Lung (tissue), 17 donors: ENCODE measurements at places on chromosomes 2 and 18.

DNA sequence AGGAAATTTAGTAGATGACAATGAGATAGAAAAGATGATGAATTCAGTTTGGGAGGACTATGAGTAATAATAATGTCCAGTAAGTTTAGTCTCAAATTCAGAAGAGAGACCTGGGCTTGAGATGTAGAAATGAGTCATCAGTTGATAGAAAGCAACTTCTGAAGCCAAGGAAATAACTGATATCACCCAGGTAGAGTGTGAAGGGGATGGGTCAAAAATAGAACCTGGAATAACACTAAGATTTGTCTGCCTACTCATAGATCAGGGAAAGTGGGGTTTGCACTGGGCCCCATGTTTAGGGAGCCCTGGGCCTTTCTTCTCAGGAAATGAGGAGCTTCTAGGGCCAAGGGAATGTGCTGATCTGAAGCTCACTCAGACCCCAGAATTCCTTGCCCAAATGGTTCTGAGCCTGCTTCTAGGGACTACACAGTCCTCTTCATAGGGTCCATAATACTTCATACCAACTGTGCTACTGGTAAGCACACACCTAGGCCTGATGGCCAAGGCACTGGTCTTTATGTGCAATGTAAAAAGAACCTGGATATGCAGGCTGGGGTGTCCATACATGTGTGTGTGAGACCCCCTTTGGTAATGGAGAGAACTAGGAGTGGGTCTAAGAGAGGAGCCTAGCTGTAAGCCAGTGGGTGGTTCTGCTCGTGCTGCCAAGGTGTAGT, 141.2 kb downstream of the IKZF2 start:
- no peak for DNase-seq

GRCh38 chr2:102197389-102198137, 10.7 kb downstream of the IL1RL2 start:
- no peak for DNase-seq

DNA sequence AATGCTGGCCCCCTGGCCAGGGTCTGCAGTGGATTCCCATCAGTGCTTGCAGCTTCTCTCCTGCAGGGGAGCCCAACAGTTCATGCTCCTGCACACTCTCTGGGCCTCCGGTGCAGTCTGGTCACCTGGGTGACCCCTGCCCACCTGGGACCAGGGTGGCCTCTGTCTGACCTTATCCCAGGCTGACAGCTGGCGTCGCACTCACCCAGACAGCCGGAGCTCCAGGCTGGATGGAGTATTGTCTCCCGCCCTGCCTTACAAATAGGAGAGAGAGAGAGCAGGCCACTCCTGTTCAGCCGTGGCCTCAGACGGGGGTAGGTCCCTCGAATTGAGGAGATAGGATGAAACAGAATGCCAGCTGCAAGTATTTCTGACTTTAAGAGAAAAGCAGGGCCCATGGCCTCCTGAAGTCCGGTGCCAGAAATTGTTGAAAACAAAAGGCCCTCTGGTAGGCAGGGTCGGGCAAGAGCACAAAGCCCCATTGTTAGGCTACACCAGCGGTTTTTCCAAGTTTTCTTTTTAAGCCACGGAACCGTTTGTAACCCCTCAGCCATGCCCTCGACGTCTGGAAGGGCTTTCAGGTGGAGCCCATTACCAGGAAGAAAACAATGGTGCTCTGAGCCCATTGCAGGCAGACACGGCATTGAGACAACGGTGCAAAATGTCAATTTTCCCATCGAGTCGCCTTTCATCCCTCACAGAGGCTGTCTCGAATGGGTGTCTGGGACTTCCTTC, 258.4 kb downstream of the BCL11A start:
- peak; percentile 25 for DNase-seq

GRCh38 chr18:74378179-74378682, 62.6 kb downstream of the C18orf63 start:
- no peak for DNase-seq

DNA sequence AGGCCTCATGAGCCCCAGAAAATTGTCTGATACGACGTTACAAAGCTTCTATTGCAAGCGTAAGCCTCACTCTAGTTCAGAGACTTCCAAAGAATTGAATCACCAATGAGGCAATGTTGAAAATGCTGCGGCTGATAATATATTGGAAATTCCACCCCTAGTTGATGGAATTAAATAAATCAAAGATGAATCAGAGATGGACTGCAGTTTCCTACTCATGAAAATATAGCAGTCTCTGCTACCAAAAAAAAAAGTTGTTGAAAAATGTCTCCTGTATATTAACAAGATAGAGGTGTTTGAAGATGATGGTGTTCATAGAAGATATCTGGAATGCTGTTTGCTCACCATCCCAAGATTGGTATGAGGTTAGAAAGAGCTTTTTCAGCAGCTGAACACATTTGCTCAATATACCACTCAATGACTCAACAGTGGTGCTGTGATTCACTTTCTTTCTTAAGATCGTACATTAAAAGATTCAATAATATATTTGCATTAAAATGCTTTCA, 99.8 kb upstream of the ARHGAP28 start:
- DNase-seq, result no peak

- DNase-seq, result no peak
These were observed 19.8 kb downstream of the TET3 start for GRCh38 chr2:74004212-74005182.

GRCh38 chr2:219998714-219999227, 371.3 kb downstream of the SLC4A3 start:
- DNase-seq, result no peak
